Esophagus squamous epithelium (tissue), 5 donors: ENCODE measurements at places on chromosomes 4 and X. TPM values are rescaled to one million over a fixed set of nuclear protein-coding genes. Genes with fewer than 3 reads are reported as not detected.
A peak's percentile ranks its signal among the peaks of the same experiment; 100 is the strongest.

DNA sequence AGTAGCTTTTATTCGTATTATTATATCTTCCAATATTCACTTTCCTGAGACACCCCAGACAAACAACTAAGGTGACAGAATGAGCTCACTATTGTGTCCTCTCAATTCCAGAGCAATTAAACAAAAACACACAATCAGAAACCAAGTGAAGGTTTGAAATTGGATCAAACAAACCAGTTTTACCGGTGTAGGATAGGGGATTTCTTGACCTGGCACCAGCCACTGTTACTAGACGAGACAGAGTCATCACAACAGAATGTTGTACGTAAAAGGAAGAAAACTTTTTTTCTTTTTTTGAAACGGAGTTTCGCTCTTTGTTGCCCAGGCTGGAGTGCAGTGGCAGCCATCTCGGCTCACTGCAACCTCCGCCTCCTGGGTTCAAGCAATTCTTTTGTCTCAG lies 43.7 kb downstream of the LDOC1 start:
- no peak for DNase-seq
- no peaks in the 10 kb centered on the region for H3K36me3 ChIP-seq
- H3K27ac ChIP-seq = no peak overlapping the region
- no peaks in the 10 kb centered on the region for H3K4me1 ChIP-seq

Gene CPLX1
- not detected for total RNA-seq

Gene TRPC3
- total RNA-seq = 0.09 TPM

GRCh38 chr4:5471691-5472090 lies 236.7 kb downstream of the EVC2 start:
- no peaks in the 10 kb centered on the region for H3K4me1 ChIP-seq
- no peak for DNase-seq
- H3K27ac ChIP-seq = no peak overlapping the region
- no peaks in the 10 kb centered on the region for H3K36me3 ChIP-seq
- no peak overlapping the region for H3K4me3 ChIP-seq
- no peaks in the 10 kb centered on the region for H3K27me3 ChIP-seq

Gene IL2
- not detected for total RNA-seq

Gene UGT2B15
- total RNA-seq = not detected

Gene IRAK1
- total RNA-seq = 115 TPM

- no peak for DNase-seq
- H3K4me1 ChIP-seq = peaks cover 4% of the 10 kb centered on the region
- H3K27me3 ChIP-seq = no peaks in the 10 kb centered on the region
- H3K27ac ChIP-seq = peak overlapping the region; percentile 72
These were observed 21.9 kb upstream of the GPR78 start for GRCh38 chr4:8558080-8558960.

- no peaks in the 10 kb centered on the region for H3K27me3 ChIP-seq
- H3K4me3 ChIP-seq = no peak overlapping the region
- no peak overlapping the region for H3K27ac ChIP-seq
- H3K4me1 ChIP-seq = peaks cover 10% of the 10 kb centered on the region
- no peaks in the 10 kb centered on the region for H3K36me3 ChIP-seq
These were observed 17.0 kb upstream of the PAPSS1 start for GRCh38 chr4:107736924-107737448.

GRCh38 chr4:49063670-49064069 lies 77.6 kb downstream of the CWH43 start:
- H3K27ac ChIP-seq = no peak overlapping the region
- H3K27me3 ChIP-seq = no peaks in the 10 kb centered on the region
- no peaks in the 10 kb centered on the region for H3K36me3 ChIP-seq
- no peak for DNase-seq

GRCh38 chr4:112315446-112315845 lies 18.3 kb downstream of the ALPK1 start:
- DNase-seq = no peak
- H3K36me3 ChIP-seq = peaks cover 10% of the 10 kb centered on the region
- no peak overlapping the region for H3K4me3 ChIP-seq
- H3K27me3 ChIP-seq = no peaks in the 10 kb centered on the region
- no peaks in the 10 kb centered on the region for H3K4me1 ChIP-seq
- H3K27ac ChIP-seq = no peak overlapping the region
